HL-60 (cell line): ENCODE measurements at places on chromosomes 1 and 21.

- DNase-seq: no peak
Measured at GRCh38 chr1:9265968-9266367, 26.7 kb upstream of the SPSB1 start.

DNA sequence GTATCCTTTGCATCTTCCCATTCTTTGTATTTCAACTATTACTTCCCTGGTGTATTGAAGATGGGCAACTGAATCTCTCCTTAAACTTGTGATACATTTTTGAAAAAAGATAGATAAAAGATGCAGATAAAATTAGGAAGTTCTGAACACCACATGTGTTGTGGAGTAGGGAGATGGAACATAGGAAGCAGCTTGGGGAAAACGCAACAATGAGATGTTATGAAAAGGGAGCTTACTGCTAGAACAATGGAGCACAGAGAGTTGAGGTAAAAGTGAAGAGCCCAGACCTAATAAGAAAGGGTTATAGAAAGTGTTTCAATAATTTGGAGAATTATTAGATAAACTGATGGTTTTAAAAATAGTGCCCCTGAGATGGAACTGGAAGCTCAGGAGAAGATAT, 20.9 kb downstream of the GNAI3 start:
- DNase-seq: no peak

- no peak for DNase-seq
Measured at GRCh38 chr1:164557270-164557669, 1.7 kb upstream of the PBX1 start.

DNA sequence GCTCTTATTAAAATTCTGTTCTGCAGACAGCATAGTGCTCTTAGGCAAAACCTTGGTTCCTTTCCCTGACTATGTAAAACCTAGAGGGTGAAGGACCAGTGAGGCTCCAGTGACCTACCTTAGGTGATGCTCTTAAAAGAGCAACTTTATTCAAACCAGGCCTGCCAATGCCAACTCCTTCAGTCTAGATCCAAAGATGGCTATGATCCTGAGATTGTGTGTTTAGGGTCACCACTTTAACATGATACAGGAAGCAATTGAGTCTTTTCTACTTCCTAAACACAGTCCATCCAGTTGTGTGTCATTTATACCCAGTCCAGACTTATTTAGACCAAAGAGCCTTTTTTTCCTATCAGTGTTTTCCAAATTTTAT, 10.8 kb downstream of the MCL1 start:
- DNase-seq: no peak

DNA sequence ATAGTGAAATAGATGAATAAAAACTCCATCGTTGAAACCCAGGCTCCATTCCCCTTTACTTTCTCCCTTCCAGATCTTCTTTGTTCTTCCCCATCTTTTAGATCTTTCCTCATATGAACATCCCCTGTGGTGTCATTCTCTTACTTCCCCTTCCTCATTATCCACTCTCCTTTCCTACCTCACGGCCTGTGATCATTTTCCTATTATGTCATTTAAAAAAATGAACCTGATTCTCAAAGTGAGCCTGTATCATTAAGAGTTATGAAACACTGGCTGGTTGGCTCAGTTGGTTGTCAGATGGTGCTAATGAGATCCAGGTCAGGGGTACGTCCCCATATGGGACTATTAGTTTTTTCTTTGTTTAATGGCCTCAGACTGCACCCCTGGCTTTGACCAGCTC, 38.3 kb downstream of the TCEANC2 start:
- no peak for DNase-seq

DNA sequence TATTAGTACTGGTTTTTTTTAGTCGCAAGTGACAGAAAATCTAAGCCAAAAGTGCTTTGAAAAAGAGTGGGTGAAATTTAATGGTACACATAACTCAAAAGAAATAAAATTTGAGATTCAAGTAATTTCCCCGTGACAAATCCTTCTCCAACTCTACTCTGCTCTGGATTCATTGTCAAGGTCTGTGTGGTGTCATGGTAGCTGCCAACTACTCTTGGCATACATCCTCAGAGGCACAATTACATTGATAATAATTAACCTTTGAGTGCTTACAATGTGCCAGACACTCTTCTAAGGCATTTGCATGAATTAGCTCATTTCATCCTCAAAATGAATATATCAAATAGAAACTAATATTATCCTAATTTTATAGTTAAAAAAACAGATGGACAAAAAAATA, 1153.9 kb upstream of the NCAM2 start:
- DNase-seq: no peak

DNA sequence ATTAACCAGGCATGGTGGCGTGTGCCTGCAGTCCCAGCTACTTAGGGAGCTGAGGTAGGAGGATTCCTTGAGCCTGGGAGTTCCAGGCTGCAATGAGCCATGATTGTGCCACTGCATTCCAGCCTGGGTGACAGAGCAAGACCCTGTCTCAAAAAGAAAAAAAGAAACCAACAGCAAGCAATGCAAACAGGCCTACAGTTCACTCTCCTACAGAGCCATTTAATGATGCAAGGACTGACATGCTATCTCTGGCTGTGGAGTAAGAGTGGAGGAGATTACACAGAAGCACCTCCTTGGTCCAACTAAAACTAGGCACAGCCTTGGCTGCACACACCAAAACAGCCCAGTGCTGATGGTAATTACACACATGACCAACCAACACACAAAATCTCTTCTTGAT, 127.5 kb upstream of the SOD1 start:
- no peak for DNase-seq

DNA sequence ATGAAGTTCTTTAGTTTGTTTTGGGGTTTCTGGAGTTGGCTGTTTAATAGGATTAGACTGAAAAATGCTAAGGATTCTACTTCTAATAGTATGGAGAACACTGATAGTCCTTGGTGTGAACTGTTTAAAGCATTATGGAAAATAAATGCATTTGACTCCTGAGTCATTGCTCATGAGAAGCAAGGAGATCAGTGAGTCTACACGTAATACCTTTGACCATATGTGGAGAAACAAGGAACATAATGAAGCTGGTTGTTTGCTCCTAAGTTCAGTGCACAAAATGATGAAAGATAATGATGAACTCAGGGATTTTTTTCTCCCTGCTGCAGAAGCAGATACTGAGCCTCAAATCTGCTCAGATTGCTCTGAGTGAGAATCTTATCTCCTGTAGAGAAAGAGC, 158.9 kb upstream of the COL11A1 start:
- no peak for DNase-seq

DNA sequence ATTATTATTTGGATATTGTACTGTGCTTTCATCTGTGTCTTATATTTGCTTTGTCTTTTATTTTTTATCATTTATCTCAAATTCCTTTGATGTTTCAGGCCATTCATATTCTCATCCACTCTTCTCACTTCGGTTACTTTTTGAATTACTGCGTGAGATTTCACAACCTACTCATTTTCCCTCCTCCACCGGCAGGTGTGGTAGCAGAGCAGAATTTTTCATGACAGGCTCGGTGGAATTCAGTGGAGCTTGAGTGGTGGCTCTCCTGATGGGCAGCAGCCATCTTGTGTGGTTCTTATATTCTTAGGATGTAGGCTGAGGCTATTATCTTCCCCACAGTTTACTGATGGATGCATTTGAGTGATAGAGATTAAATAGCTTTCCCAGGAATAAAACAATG, 92.3 kb upstream of the IVNS1ABP start:
- DNase-seq: no peak

- DNase-seq: no peak
Measured at GRCh38 chr21:45994759-45995685, 13.5 kb downstream of the COL6A1 start.

- no peak for DNase-seq
Measured at GRCh38 chr1:43367026-43367903, 546 bp downstream of the ELOVL1 start.

GRCh38 chr21:34205811-34206571, 132.6 kb downstream of the MRPS6 start:
- no peak for DNase-seq

GRCh38 chr1:36884029-36884701, 150.2 kb downstream of the GRIK3 start:
- no peak for DNase-seq

DNA sequence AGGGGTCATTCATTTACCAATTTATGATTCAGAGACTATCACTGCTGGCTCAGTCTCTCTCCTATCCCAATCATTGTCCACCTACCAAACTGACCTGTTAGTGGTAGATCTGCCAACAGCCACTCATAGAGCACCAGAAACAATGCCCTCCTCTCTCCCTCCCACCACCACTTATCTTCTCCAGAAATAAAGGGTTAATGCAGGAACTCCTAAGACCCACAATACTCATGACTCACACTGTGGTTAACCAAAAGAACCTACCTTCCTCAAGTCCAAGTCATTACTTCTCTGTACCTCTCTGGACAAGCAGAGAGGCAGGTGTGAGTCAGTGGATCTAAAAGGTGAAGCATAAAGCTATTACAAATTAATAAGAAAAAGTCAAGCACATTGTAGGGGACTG, 40.9 kb upstream of the CAMK1G start:
- no peak for DNase-seq

DNA sequence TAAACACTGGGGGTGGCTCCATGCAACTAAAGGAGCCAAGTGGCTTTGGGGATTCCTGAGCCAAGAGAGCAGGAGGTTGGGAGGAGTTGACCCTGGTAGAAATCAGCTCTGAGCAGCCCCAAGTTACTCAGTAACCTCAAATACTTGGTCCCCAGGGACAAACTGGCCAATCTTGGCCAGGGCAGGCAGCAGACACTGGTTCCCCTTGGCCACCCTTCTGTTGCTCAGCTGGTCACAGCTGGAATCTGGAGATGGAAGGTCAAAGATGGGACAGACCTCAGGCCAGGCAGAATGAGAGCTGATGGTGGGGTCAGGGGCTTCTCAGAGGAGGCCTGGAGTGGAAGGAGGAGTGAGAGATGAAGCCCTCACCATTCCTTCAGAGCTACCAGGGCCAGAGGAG, 3.3 kb upstream of the RHBG start:
- no peak for DNase-seq

GRCh38 chr1:87084244-87084836, 169.9 kb downstream of the HS2ST1 start:
- DNase-seq: no peak

DNA sequence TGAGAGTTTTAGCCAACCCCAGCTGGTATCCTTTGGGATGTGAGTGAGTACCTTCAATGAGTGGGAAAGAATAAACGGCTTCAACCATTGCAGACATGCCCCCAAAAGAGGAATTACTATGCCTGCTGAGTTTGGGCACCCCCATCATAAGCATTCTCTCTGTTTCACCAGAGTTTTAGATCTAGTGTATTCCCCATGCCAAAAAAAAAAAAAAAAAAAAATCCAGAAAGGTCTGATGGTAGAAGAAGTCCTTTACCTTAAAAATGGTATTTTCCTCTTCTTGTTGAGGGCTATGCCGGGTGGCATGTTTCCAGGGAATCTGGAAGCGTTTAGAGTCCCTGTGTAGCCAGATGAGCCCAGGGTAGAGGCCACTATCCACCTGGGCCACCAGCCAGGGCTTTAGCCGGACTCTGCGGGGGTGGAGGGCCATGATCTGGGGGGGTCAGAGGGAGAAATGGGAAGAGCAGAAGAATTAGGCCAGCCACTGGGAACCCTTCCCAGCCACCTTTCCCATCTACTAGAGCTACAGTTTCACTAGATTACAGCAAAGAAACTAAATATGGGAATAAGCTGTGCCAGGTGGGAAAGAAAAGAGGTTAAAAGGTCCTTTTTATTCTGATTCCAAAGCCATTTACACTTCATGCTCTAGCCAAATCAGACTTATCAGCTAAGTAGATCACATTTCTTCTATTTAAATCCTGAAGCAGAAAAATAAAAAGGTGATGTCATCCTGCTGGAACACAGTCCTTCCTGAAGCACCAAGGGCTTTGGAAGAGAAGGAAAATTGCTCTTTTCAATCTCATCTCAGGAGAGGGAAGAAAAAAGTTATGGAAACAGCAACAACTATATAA, 4.7 kb downstream of the IRF6 start:
- no peak for DNase-seq

GRCh38 chr21:28513428-28513827, 479.2 kb downstream of the LTN1 start:
- no peak for DNase-seq

DNA sequence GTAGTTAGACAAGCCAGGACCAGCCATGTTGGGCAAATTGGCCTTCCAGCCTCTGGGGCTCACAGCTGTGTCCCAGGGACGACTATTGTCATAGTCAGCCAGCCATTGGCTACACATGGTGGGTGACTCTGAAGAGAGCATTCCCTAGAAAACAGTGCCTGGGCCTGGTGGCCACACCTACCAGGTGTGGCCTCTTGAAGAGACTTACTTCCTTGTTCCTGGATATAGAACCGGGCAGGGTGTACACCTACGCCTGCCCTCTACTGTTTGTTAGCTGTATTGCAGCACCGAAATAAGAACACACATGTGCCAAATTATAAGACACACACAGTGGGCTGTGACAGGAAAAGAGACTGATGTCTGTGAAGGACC, 134.6 kb upstream of the ARHGEF16 start:
- DNase-seq: peak; percentile 39

GRCh38 chr1:159800177-159800930, 1.8 kb upstream of the FCRL6 start:
- DNase-seq: no peak

GRCh38 chr1:31944205-31945089, 6.3 kb upstream of the PTP4A2 start:
- DNase-seq: peak; percentile 95

- DNase-seq: no peak
Measured at GRCh38 chr1:198657550-198658064, 18.8 kb downstream of the PTPRC start.

DNA sequence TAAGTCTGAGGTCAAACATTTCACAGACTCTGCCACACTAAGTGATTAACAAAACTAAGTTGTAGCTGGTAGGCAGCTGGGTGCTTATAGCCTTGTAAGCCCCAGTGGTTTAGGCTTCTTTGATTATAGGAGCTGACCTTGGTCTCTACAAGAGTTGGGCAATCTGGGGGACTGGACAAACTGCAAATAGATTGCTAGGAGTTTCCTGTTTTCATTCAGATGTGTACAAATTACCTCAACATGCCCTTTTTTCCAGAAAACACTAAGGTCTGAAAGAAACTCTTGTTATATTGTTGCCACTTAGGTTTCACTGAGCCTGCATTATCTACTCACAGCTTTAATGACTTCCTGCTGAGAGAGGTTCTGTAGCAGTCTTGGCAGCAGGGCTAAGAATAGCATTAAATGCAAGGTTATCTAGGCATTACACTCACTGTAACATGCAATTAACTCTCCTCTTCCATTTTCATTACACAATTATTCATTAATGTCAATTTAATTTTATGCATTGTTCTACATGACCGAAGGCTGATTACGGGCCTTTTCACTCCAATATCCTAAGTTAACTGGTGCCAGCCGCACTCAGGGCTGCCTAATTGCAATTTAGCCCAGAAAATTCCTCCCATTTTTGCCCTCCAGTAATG, 314.0 kb downstream of the LMO4 start:
- no peak for DNase-seq

DNA sequence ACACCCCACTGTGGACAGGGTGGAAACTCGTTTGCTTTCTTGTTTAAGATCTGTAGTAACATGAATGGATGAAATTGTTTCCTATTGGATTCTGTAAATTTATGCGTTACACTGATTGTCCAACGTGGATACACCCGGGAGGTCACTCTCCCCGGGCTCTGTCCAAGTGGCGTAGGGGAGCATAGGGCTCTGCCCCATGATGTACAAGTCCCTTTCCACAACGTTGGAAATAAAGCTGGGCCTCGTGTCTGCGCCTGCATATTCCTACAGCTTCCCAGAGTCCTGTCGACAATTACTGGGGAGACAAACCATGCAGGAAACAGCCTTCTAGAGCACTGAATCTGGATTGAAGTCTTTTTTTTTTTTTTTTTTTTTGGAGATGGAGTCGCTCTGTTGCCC, 1.4 kb downstream of the RCC1 start:
- DNase-seq: no peak
